ENCODE measurements at places on chromosomes 6 and 20.

GRCh38 chr6:126811321-126811720, 307.1 kb upstream of the RSPO3 start:
- no peak for DNase-seq

DNA sequence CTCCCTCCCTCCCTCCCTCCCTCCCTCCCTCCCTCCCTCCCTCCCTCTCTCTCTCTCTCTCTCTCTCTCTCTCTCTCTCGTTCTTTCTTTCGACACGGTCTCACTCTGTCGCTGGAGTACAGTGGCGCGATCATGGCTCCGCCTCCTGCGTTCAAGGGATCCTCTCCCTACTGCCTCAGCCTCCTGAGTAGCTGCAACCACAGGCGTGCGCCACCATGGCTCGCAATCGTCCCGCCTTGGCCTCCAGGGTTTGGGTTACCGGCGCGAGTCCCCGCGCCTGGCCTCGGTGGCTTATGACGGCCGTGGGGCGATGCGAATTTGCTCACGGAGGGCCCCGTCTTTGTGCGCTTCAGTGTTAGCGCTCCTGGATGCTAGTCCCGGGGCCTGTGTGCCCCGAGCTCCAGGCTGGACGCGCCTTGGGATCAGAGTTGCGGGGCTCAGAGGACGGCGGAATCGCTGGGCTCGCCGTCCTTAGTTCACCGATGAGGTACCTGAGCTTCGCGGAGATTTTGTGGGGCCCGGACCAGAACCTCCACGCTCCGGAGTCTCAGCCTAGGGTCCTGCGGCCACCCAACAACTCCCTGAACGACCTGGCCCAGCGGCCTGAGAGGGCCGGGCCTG, 45.2 kb downstream of the MCUR1 start:
- DNase-seq, result no peak

DNA sequence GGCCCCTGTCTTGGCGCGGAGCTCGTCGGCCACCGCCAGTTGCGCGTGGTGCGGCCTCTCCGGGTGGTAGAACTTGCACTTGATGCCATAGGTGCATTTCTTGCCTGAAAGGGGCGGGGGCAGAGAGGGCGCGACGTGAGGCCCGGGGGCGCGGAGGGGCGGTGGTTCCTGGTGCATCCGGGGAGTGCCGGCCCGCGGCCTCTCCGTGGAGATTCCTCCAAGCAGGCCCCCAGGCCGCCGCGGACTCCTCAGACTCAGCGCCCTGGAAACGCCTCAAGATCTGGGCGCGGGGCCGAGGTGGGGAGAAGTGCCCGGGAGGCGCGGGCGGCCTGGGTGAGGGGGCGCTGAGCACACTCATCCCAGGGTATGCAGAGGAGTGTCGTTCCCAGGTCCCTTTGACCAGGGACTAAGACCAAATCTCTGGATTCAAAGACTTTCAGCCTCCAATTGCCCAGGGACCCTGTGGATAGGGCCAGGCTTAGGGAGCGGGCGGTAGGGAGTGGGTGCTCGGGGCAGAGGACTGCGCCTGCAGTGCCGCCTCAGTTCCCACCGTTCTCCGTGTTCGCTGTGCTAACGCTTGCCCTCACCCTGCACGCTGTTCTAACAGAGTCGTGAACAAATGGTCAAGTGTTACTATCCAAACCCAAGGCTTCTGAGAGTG, 33.3 kb downstream of the ZC3H12D start:
- DNase-seq, result no peak

- DNase-seq, result no peak
Measured at GRCh38 chr6:138655828-138656227, 117.7 kb upstream of the CCDC28A start.

GRCh38 chr20:31641391-31641790, 3.7 kb downstream of the COX4I2 start:
- no peak for DNase-seq

GRCh38 chr6:109327959-109328358, 54.3 kb downstream of the CD164 start:
- no peak for DNase-seq

DNA sequence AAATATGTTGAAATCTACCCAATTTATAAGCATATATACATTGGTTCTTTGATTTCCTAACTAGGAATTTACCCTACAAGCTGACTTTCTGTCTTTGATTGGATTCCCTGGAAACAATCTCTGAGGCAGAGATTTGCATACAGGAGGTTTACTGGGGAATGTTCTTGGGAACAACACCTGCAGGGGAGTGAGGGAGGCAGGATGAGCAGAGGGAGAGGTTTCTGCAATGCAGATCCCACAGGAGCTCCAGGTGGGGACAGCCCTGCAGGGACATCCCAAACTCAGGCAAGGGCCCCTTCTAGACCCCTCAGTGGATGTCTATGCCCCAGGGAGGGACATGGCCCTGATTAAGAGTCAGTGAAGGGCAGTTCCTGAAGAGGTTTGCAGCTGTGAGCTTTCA, 95.2 kb upstream of the CCDC167 start:
- no peak for DNase-seq

DNA sequence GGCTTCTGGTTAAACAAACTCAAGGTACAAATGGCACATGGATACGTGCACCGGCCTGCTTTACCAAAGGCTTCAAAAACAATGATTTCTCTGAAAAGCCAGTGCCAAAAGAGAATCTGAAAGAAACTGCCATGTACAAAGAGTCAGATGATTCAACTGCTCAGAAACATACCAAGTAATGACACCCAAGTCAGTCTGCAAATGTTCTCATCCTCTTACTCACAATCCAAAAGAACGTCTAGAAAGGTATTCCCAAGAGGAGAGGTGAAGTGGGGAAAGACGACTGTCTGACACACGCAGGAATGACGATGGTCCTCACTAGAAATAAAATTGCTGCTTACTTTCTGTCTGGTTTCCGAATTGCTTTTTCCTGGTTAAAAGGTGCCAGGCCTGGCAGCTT, 52.9 kb downstream of the NFATC2 start:
- no peak for DNase-seq

DNA sequence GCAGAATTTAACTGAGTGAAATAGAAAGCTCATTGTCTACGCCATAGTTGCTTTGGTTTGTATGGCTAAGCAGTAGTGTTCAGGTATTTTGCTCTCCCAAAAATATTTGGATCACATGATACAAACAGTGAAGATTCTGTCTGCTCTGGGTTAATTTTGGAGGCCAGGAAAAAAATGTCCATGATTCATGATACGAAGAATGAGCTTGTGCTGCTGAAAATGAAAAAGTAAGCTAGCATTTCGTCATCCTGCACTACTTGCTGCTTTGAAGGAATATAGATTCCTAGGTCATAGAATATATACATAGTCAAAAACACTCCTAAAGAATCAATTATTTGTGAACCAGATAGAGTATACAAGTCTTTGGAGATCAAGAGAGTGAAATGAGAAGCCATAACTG, 8.3 kb downstream of the WRNIP1 start:
- no peak for DNase-seq

DNA sequence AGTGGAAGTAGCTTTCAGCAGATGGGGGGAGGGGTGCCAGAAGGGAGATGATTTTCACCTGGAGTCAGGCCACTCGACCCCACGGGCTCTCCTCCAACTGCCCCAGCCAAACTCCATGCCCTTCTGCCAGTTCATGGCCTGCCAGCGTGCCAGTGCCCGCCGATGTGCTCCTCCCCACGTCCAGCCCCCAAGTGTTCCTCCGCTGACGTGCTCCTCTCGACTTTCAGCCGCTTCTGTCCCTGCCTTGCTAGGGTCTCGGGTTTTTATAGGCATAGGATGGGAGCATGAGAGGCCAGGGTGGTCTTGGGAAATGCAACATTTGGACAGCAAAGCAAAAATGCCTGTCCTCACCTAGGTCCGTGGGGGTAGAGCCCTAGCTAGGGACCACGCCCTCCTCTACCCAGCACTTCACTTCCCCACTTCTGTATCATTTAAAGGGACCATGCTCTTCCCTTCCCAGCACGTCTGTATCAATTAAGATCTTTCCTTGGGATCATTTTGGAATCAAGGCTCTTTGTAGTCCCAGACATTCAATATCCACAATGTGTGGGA, 54.4 kb downstream of the PRND start:
- DNase-seq, result no peak

GRCh38 chr20:42267793-42268384, 649.7 kb upstream of the CHD6 start:
- DNase-seq, result no peak

DNA sequence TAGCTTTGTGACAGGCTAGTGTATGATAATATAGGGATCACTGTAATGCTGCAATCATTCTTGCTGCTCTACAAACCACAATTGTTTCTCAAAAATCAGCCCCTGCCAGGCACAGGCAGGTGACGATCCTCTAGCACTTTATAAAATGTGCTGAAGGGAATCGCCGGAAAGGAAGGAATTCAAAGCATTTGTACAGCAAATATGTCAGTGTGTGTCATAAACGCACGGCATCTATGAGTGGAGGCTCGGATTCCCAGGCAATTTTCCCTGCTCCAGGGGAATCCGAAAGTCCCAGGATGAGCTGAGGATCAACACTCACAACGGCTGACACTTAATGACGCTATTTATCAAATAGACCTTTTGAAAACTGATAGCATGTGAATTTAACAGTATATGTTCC, 1.4 kb downstream of the PHACTR1 start:
- DNase-seq, result peak; percentile 89

DNA sequence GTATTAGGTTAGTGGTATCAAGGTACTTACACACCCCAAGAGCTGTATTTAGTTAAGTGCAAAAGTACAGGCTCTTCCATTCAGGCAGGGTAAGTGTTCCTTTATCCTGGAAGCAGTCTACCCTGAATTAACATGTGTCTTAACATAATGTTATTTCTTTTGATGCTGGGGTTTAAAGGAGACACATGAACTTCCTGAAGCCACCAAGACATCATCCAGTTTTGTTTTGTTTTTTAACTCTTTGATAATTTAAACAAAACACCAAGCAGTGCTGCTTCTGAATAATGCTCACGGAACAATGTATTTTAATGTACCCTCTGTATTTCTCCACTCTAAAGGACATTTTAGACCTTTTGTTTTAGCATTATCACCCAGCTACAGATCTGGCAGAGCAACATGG, 50.5 kb upstream of the PLCB4 start:
- DNase-seq, result no peak
